Cardiac septum (tissue), 1 donor: ENCODE measurements at places on chromosomes 11 and 22. TPM values are rescaled to one million over a fixed set of nuclear protein-coding genes. Genes with fewer than 3 reads are reported as not detected.

Gene DRICH1
- not detected for total RNA-seq

Gene C11orf42
- total RNA-seq = not detected

Gene TMEM225
- total RNA-seq = not detected

Gene RIBC2
- total RNA-seq = not detected

Gene MMP12
- total RNA-seq = not detected

Gene PHF21B
- total RNA-seq = 0.67 TPM

Gene MOV10L1
- 0.46 TPM for total RNA-seq
